Ureter (tissue), 1 donor: ENCODE measurements at places on chromosomes 12 and 14. TPM values are rescaled to one million over a fixed set of nuclear protein-coding genes. Genes with fewer than 3 reads are reported as not detected.

The HVCN1 gene
- 4.2 TPM for total RNA-seq

The KCTD10 gene
- total RNA-seq = 86.9 TPM

The SYNDIG1L gene
- 0.18 TPM for total RNA-seq

The SLC5A8 gene
- not detected for total RNA-seq

The SMIM41 gene
- total RNA-seq = 0.78 TPM

The BMP4 gene
- 10.8 TPM for total RNA-seq

The SMOC1 gene
- 23.3 TPM for total RNA-seq

The STAC3 gene
- total RNA-seq = 3.0 TPM

The HNRNPC gene
- 591 TPM for total RNA-seq

The TAPBPL gene
- total RNA-seq = 52.3 TPM

The GATC gene
- total RNA-seq = 22.5 TPM

The SLC6A13 gene
- total RNA-seq = not detected

The LMO3 gene
- total RNA-seq = 12.9 TPM

The RNASE4 gene
- 26.5 TPM for total RNA-seq
